ENCODE measurements at places on chromosomes 2 and 18.
A peak's percentile ranks its signal among the peaks of the same experiment; 100 is the strongest.

GRCh38 chr2:120587279-120587996 is 148.2 kb upstream of the GLI2 start:
- DNase-seq, result no peak

GRCh38 chr18:9708057-9708433 is at the start of gene RAB31:
Gene RAB31, plus strand, starts transcription at chr18:9708301. Its CDS starts 105 bp downstream, at chr18:9708406.
- no peak for DNase-seq

DNA sequence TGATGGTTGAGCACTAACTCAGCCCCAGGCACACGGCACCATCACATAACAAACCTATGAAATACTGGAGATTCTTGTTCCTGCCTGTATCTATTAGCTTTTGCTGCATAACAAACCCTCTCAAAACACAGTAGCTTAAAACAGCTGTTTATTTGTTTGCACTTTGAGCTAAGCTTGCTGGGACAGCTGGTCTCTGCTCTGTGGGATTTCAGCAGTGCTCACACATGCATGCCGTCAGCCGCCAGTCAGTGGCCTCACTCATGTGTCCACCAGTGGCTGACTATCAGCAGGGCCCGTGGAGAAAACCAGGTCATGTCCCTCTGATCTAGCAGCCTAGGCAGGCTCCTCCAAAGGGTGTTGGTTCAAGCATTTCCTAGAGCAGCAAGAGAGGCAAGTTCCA is 52.8 kb upstream of the RAB12 start:
- no peak for DNase-seq

GRCh38 chr2:3442185-3442584 is 62.7 kb downstream of the TRAPPC12 start:
- no peak for DNase-seq

DNA sequence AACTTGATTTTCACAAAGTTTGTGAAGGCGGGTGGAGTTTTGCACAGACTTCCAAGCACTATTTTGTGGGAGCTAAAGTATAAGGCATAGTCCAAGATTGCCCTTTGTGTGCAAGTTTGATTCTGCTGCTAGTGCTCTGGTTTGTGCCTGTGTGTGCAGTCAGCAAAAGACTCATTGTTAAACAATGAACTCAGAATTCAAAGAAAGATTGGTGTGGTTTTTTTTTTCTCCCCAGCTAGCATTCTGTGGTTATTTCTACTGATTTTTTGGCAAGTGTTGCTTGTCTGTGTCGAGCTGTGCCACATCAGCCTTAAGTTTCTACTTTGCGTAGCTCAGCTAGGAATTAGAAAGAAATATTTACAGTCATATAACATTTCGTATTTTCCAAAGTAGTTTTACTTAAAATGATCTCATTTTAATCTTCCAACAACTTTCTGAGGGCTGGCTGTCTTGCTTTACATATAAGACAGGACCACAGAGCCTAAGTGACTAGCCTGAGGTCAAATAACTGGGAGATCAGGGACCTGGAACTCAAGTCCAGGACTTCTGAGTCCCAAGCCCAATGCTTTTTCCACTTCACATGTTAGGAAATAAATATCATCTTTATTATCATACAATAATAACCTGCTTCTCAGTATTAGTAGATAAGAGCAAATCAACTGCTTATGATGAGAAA is 69.8 kb downstream of the BABAM2 start:
- no peak for DNase-seq

- peak; percentile 41 for DNase-seq
Observed at GRCh38 chr2:219509780-219510511, 4.3 kb upstream of the ASIC4 start.

DNA sequence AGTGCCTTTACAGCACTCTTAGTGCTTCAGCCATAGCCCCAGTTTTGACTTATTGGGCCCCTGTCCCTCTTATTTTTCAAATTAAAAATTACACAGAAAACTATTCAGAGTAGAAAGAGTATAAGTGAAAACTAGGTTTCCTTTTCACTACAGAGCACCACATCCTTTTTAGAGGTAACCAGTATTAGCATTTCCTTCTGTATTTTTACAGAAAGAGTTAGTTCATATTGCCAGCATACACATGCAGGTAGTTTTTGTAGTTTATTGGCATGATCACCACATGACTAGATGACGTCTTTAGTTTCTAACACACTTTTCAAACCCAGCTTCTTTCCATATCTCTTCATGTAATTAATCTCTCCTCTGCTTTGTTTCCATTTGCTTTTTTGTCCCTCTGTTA is 66.4 kb downstream of the UBE2E3 start:
- DNase-seq, result no peak

DNA sequence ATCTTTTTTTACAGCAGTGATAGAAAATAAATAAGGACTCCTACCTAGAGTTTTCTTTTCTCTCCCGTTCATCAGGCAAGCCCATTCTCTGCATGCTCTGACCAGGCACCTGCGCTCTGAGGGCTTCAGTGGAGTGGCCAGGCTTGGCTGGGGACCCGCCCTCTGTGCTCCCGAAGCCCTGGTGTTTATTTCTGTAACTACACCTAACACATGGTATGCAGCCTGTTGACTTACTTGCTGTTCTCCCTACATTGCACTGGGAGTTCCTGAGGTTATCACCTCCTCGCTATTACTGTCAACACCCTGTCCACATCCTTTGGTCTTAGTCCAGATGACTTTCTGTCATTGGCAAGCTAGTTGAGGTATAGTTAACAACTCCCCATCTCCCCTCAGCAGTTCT is 317.7 kb downstream of the LPIN1 start:
- DNase-seq, result no peak

DNA sequence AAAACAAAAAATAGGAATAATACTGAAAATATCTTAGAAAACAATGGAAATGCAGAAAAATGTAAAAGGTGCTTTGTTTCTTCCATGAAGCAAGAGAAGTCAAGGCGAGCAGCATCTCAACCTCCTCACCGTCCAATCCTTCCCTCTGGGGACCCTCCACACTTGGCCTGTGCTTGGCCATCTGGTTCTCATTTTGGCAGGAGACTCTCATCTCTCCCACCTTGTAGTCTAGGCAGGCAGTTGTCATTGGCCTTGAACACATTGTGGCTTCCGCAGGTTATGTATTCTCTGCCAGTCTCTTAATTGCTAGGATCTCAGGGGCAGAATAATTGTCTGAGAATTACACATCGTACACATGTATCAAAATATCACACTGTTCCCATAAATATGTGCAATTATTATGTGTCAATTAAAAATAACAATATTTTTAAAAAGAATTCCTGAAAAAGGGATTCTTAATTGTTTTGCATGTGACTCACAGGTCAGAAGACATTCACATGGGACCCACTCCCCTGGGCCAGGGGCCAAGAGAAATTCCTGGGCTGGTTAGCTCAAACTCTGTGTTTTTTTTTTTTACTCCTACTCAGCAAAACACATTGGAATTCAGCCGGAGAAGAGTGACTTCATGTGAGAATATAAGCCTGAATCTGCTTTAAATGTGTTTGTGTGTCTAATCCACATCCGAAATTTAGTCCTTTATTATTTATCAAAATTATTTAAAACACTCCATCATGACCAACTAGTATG is 14.0 kb upstream of the ANKRD62 start:
- DNase-seq, result no peak

GRCh38 chr2:85012431-85012830 is 41.5 kb downstream of the KCMF1 start:
- DNase-seq, result no peak

GRCh38 chr2:120403261-120403660 is 57.3 kb downstream of the INHBB start:
- DNase-seq, result no peak

DNA sequence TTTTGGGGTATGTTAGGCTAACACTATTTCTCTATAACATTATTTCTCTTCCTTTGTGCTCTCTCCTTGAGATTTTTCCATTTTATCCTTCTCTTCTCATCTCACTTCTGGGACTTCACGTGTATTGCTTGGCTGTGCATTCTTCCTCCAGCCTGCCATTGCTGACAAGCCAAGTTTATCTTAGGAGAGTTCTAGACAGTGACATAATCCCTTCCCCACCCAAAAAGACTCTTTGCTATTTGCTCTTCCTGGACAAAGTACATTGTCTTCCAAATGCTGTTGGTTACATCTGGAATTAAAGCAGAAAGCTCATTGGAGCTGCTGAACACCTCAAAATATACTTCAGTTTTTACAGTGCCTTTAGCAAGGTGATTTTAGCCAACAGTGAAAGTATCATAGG is 8.9 kb downstream of the TSPYL6 start:
- no peak for DNase-seq

- DNase-seq, result no peak
Observed at GRCh38 chr18:51361130-51361860, 163.8 kb upstream of the MEX3C start.

DNA sequence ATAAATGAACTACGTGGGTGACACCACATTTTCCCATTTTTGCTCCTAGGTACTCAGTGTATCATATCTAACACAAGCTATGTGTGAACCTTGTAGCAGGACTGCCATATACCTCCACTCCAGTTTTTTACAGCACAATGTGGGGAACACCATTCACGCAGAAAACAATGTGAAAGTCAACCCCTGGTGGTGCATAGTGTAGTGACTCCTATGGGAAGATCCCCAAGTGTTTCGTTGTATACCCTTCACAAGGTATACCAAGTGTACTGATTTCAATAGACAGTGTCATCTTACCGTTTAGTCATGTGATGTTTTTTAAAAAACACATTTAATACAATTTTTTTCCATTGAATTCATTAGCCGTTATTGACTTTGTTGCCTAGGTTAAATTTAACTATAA is 68.1 kb downstream of the ANKRD12 start:
- DNase-seq, result no peak

DNA sequence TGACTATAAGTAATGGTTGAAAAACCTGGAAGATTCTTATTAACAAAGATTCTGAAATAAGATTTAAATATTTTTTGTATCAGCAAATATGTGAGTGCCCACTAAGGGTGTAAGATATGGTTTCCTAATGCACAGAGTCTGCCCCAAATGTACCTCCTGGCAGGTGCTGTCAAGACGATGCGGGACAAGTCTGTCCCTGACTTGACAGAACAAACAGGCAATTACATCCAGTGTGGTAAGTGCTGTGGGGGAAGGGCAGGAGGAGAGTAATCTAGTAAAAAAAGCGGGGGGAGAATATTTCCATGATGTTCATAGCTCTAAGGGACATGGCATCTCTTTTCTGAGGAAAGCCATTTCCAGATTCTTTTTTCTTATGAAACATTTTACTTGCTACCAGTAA is 127.5 kb downstream of the COL4A4 start:
- DNase-seq, result no peak

DNA sequence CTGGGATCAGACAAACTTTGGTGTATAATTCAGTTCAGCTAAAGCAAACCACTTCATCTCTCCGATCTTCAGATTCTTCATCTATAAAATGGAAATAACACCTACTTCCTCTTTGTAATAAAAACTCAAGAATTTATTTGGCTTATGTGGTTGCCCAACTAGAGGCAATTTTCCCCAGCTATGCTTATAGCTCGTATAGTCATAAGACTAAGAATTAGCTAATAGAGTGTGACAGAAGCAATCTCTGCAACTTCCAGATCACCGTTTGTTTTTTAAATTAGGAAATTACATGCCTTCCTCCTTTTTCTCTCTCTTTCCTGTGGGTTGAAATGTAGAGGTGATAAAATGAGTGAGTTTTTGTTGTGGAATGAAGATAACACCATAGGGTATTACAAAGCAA is 35.3 kb upstream of the KCNF1 start:
- no peak for DNase-seq

- DNase-seq, result no peak
Observed at GRCh38 chr2:169047256-169048250, 16.4 kb upstream of the ABCB11 start.

DNA sequence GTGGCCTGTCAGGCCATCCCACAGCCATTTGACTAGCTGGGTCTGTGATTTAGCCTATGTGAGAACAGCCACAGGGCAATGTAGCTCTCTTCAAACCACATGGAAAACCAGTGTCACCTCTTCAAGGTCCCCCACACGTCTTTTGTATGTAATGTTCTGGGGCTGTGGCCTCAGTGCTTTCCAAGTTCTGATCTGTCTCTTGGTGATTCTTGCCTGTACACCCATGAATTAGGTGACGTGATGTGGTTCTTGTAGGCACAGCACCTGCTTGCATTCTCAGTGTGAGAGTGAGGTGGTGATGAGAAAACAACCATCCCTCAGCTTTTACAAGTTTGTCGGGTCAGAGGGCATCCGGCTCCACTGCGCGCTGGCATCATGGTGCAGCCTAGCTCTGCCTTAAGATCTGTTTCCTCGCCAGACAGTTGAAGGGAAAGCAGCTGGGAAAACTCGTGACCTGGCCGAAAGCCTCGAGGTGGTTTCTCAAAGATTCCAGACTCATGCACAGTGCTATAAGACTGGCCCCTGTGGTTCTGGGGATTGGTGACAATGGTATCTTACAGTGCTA is 125.8 kb downstream of the TANC1 start:
- no peak for DNase-seq

- DNase-seq, result no peak
Observed at GRCh38 chr18:21702602-21703001, 2.0 kb downstream of the ABHD3 start.

DNA sequence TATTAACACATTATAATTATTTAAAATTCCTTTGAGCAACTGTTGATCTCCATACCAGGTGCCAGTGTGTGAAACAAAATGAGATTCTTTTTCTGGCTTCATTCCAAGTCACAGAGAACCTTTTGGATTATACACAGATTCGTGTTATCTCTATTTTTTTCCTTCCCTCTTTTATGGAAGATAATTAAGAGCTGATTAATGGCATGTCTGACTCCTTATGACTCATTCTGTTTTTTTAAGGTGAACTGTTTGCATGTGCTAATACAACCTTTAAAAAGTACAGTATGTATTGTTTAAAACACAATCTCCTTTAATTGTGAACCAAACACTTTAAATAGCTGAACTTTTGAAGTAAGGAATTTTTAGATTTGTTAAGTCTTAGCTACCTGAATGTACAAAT is 39.3 kb downstream of the PELI1 start:
- DNase-seq, result no peak

- no peak for DNase-seq
Observed at GRCh38 chr2:10707831-10708230, 13.6 kb upstream of the ATP6V1C2 start.

- DNase-seq, result no peak
Observed at GRCh38 chr2:215619022-215619958, 183.4 kb upstream of the FN1 start.

DNA sequence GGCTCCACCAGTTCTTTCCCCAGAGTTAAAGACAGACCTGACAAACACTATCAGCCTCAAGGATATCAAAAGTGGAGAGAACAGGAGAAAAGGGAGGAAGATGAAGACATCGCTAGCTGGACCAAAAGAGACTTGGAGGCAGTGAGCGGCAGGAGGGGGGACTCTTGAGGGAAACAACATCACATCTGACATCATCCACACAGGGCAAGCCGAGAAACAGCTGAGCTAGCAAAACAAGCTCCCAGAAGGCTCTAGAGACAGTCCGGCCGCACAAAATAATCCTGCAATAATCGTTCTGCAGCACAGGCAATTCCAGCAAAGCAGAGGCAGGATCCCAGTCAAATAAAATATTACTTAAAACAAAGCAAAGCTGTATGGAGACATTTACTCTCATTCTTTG is 239.8 kb downstream of the EN1 start:
- DNase-seq, result no peak

Data from activated CD4-positive, alpha-beta T cell treated with anti-CD3 and anti-CD28 coated beads for 4 hours (primary cell).